ENCODE measurements at places on chromosomes 6 and 20.

- DNase-seq: no peak
These were observed 56.2 kb downstream of the SNX9 start for GRCh38 chr6:157879034-157879872.

DNA sequence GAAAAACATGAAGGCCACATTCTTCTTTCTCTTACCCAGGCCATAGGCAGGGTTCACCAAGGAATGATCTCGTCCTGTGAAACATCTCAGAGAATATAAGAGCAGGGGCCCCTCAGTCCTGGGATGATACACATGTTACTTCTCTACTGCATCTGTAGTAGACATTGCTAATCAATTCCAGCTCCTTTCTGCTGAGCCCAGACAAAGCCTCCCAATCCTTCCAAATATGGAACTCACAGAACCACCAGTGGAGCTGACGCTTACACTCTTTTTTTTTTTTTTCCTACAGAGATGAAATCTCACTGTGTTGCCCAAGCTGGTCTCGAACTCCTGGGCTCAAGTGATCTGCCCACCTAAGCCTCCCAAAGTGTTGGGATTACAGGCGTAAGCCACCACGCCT lies 9.1 kb downstream of the SNTA1 start:
- DNase-seq: no peak

- no peak for DNase-seq
These were observed 282.6 kb downstream of the TPBG start for GRCh38 chr6:82646231-82646615.

DNA sequence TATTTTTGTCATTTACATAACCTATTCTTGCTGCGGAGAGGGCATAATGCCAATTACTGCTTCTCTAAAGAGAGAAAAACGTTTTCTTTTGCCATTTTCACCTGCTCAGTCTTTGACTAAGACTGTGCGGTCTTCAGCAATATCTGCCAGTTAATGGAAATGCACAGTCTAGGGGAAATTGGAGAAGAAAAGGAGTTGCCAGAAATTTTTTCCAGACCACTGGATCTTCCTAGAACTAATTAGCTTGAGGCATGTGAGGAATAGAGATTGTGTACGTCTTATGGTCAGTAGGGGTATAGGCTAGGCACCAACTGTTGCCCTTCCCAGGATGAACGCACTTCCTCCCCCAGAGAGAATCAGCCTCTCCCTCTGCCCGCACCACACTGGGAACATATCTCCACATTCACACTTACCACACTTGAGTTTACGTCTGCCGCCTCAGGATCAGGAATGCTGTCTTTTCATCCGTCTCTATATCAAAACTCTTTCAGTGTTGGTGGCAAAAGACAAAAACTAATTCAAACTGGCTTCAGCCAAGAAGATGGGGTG lies 67.9 kb upstream of the E2F3 start:
- DNase-seq: no peak

GRCh38 chr20:17365831-17366230 lies 139.0 kb downstream of the PCSK2 start:
- DNase-seq: no peak

GRCh38 chr6:26318459-26319404 lies 46.3 kb upstream of the BTN3A2 start:
- DNase-seq: no peak

DNA sequence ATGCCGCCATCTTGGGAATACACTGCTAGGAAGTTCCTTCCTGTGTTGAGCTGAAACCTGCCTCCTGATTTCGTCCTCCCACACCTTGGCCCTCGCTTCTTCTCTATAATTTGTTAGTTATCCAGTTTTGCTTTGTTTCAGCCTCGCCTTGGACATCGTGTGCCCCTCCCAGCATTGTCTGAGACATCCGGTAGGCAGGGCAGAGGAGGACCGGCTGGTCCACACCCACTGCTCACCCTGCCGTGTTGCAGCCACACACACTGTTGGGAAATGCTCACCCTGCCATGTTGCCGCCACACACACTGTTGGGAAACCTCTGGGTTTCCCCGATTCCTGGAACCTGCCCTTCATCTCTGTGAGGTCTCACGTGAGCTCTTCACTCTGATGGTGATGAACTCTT lies 105.1 kb downstream of the CDH4 start:
- DNase-seq: no peak

GRCh38 chr6:2818593-2818992 lies 23.1 kb downstream of the SERPINB1 start:
- DNase-seq: no peak

GRCh38 chr6:144349690-144350527 lies 64.8 kb downstream of the UTRN start:
- peak; percentile 32 for DNase-seq

- DNase-seq: no peak
These were observed 1.2 kb downstream of the KAT14 start for GRCh38 chr20:18138639-18139583.

- no peak for DNase-seq
These were observed 443.7 kb downstream of the GJA1 start for GRCh38 chr6:121879149-121879548.

GRCh38 chr20:54366669-54367344 lies 108.6 kb upstream of the DOK5 start:
- DNase-seq: no peak

GRCh38 chr6:99912657-99913056 lies 81.4 kb downstream of the MCHR2 start:
- DNase-seq: no peak

DNA sequence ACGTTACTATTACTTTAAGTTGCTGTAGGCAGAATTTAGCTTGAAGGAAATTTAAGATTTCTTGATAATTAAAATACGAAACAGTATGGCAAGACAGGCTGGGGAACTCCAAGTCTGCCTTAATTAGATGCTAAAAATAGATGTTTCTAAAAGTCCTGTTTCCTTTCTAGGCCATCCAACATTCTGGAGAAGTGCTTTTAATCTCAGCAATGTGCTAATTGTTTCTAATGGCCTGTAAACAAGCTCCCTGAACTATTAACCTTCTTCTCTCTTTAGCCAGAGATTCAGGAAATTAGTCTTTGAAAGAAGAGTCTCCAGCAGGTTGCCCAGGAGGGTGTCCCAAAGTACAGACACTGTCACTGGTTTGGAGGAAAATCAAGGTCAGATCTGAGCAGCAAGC lies 677.3 kb upstream of the AGPAT4 start:
- no peak for DNase-seq

- DNase-seq: no peak
These were observed 183.6 kb downstream of the JARID2 start for GRCh38 chr6:15429141-15430110.

DNA sequence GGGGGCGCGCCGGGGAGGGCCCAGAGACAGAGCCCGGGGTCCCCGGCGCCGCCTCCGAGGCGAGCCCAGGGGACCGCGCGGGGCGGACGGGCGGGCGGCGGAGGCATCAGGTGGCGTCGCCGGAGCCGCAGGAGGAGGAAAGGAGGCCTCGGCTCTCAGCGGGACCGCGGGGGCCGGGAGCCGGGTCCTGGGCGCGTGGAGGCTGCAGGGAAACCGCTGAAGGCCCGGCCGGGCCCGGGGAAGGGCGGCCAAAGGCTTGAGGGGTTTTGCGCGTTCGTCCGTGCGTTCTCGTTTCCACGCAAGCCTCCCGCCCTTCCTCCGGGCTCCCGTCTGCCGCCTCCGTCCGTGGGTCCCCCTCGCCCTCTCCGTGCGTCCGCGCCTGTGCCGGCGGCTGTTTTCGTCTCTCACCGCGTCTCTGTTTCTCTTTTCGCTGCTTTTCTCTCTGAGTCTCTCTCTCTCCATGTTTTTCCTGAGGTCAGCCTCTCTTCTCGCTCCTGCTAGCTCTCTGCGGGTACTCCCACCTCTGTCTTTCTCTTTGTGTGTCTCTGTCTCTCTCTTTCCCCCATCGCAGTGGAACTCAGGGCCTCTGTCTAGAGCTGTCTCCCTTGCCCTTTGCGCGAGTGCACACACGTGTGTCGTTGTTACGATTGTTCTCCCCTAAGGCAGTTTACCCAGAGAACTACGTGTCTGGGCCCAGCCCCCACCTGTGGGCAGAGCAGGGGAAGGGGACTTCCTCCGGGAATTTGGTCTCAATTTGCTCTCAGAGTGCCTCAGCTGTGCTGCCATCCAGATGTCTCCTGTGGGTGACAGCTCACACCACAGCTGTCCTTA lies 2.1 kb downstream of the IRF4 start:
- DNase-seq: no peak

- no peak for DNase-seq
These were observed 131.9 kb downstream of the IMPG1 start for GRCh38 chr6:75940564-75940963.

GRCh38 chr6:134245706-134246105 lies 72.2 kb downstream of the SGK1 start:
- DNase-seq: no peak

DNA sequence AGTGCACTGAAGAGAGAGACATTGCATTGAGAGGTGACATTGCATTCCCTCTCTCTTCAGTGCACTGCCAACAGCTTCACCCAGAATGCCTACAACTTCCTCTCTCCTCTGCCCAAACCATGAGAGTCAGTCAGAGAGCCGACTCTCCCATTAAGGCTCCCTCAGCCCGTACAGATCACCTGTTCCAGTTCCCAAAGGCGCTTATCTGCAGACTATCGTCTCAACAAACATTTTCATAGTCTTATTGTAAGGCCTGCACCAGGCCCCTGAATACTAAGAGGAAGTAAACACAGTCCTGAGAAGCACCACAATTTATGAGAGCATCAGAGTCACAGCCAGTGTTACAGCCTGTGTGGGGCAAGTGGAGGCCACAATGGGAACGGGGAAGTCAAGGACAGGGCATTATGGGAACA lies 53.7 kb downstream of the GFOD1 start:
- DNase-seq: no peak

DNA sequence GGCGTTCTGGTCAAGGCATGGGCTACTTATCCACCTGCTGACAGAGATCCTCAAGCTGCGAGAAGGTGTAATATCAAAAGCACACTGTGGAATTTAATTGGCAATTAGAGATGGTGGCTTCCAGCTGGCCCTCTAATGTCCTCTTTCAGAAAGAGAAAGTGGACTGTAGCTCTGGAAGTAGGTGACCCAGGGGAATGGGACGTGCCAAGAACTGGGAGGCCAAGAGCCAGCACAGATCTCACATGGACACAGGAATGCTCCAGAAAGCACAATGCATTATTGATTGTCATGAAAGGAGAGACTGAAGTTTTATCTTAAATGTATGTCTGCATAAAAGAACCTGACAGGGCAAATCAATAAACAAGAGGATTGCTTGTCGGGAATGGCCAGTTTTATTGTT lies 198.6 kb upstream of the CDH4 start:
- DNase-seq: no peak

DNA sequence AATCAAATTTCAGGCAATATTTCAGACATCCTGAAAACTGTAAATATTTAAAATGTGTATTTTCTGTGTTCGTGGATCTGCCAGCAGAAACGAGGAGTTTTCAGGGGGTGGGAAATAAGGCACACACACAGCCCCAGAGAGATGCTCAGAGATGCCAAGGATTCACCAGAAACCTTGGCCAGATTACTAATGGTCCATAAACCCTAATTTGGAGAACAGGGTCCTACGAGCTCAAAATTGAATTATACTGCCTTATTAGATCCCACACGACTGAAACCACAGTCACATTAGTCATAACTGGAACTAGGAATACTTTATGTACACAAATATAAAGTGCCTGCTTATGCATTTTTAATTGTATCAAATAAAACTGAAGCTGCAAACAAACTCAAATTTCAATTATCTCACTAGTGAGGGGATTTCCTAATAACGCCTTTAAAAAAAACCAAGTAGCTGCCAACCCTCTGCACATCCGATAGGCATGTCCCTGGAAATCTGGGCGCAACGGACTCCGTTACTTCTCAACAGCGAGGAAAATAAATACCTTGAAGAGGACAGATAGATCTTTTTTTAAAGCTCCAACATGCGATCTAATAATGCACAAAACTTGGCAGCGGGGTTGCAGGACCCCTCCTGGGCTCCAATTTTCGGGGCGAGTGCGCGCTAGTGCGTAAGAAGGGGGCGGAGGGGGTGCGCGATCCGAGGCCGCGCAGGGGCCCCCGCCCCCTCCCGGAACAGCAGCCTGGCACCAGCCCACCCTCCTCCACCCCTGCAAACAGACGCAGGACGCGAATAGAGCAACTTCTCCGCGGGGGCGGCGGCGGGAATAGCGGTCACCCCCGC lies 897 bp downstream of the CHD6 start:
- DNase-seq: peak; percentile 8

Data from left renal pelvis (tissue), 4 donors.